ENCODE measurements at places on chromosomes 6 and 20.
A peak's percentile ranks its signal among the peaks of the same experiment; 100 is the strongest.

- DNase-seq = no peak
Observed at GRCh38 chr6:109447878-109448555, 7.5 kb downstream of the SMPD2 start.

GRCh38 chr6:16576451-16577368 lies 184.6 kb downstream of the ATXN1 start:
- no peak for DNase-seq

DNA sequence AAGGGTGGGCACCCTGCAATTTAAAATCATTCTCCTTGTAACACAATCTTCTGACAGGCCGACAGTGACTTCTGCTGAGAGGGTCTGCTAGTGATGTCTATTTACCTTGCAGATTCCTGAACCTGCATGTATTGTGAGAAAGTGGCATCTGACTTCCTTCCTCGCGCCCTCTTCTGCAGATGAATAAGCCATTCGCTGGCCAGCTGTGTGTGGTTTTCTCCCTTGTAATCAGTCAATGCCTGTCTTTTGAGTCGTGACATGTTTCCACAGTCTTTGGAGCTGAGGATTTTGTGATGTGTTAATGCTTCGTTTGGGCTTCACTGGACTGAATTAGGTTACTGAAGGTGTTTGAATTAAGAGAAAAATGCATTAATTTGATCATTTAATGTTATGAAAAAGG lies 125.3 kb downstream of the GRM1 start:
- no peak for DNase-seq

DNA sequence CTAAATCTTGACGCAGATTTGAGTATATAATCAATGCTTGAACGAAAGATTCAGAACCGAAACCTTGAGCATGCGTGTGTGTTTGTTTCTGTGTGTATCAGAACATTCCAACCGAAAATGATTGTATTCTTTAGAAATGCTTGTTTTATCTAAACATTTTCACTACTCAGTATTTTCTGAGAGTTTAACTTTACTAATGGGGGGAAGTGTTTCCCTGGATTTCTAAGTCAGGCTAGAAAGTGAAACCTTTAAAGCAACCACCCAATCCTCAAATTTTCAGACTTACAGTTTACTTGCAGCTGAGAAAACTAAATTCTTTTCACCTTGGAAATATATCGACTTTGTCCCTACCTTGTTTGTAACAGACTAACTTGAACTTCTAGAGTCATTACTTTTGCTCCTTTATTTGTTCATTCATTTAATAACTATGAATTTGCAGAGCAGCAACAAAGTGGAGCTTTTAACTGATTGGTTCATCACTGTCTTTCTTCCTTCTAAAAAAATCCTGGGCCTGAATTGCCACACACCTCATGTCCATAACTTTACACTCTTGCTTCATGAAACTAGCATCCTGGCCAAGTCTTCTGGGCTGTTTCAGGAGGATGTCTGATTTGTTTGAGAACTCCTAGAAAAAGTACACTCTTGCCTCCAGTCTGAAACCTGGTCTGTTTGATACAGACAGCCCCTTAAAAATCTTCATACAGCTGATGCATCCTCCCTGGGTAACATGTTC lies 77.8 kb upstream of the XRN2 start:
- DNase-seq = no peak

DNA sequence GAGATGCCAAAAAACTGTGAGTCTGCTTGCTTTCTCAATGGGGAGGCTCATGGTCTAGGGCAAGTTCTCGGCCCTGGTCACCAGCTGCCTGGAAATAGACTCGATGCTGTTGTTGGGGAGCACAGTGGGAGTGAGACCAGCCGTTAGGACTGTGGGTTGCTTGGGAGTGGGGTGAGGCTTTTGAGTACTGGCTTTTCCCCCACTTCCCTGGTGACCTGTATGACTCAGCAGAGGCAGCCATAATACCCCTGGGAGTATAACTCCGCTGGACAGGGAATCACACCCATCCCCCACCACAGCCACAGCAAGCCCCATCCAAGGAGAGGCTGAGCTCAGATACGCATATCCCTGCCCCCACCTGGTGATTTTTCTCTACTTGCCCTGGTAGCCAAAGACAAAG lies 48.9 kb upstream of the OGFRL1 start:
- DNase-seq = no peak

DNA sequence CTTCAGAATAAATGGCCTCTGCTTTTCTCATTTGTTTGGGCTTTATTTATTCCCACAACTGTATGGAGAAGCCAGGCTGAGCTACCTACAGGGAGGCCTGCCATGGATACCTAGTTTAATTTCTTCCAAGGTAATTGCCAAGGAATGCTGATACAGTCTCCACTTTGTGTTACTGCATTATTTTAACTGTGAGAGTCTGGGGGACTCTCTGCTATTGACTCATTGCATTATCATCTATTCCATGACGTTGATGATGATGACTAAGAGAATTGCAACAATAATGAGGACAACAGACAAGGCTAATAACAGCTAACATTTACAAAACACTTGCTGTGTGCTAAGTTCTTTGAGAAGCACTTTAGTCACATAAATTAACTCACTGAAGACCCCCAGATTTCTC lies 88.3 kb upstream of the COL21A1 start:
- DNase-seq = no peak

DNA sequence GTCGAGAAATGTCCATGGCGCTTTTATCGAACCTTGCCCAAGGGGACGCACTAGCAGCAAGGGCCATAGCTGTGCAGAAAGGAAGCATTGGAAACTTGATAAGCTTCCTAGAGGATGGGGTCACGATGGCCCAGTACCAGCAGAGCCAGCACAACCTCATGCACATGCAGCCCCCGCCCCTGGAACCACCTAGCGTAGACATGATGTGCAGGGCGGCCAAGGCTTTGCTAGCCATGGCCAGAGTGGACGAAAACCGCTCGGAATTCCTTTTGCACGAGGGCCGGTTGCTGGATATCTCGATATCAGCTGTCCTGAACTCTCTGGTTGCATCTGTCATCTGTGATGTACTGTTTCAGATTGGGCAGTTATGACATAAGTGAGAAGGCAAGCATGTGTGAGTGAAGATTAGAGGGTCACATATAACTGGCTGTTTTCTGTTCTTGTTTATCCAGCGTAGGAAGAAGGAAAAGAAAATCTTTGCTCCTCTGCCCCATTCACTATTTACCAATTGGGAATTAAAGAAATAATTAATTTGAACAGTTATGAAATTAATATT lies 115.7 kb downstream of the TMEM242 start:
- peak; percentile 50 for DNase-seq

- DNase-seq = no peak
Observed at GRCh38 chr6:118263921-118264486, 284.1 kb upstream of the PLN start.

DNA sequence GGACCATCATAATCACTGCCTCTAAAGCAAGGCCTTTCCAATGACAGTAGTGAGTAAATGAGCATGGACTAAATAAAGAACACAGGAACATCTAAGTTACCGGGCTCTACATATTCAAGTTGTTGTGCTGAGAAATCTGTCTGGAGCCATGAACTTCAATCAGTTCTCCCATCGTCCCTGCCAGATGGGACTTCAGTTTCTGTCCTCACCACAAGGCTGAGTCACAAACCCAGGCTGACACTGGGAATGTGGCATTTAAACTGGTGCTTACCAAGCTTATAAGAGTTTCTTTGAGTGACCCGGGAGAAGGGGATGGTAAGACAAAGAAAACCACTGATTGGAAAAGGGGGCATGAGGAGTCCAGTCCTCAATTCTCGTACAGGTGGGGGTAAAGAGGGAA lies 497.0 kb downstream of the MAFB start:
- DNase-seq = no peak

GRCh38 chr20:23092861-23093495 lies 6.9 kb upstream of the CD93 start:
- no peak for DNase-seq

- DNase-seq = no peak
Observed at GRCh38 chr6:104684911-104685415, 174.8 kb downstream of the HACE1 start.

- DNase-seq = no peak
Observed at GRCh38 chr6:148700741-148701311, 46.0 kb upstream of the UST start.

- no peak for DNase-seq
Observed at GRCh38 chr6:72865467-72865866, 243.6 kb downstream of the KCNQ5 start.

DNA sequence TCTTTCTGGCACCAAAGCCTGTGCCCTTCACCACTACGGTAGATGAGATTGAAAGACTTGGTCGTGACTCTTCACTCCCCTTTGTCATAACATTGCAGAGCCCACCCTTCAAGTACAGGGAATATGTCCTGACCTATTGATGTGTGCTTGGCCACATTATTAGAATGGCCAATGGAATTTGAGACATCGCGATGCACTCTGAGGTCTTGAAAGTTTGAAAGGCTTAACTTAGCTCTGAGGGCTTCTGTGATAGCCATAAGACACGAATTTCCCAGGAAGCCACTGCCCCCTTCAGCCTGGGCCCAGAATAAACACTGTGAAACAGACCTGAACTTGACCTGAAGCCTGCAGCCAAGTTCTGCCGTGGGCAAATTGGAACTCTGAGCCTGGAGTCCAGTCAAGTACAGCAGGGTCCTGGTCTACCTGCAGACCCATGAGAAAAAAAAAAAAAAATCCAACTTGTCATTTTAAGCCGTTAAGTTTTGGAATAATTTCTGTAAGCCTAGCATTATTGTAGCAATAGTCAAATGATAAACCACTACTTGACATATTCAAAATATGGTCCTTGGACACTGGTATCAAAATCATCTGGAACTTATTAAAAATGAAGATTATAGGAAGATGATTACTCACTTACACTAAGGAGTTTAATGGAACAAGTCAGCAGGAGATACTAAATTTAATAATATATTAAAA lies 36.9 kb upstream of the TRAF3IP2 start:
- DNase-seq = peak; percentile 75

DNA sequence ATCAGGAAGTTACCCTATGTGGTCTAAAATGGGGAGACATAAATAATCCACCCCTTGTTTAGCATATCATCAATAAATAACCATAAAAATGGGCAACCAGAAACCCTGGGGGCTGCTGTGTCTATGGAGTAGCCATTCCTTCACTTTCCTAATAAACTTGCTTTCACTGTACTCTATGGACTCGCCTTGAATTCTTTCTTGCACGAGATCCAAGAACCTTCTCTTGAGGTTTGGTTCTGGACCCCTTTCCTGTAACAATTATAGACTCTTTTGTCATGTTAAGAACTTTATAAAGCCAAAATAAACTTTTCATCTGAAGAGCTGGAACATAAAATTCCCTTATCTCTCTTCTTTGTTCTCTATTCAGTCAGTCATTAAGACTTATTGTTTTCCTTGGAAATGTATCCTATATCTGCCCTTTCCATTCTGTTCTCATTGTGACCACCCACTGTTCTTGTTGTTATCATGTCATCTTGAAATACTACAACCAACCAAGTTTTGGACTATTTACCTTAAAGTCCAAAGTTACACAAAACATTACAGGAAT lies 29.3 kb upstream of the ZBTB24 start:
- DNase-seq = no peak

- DNase-seq = peak; percentile 26
Observed at GRCh38 chr6:72287801-72288200, 334.1 kb upstream of the KCNQ5 start.

DNA sequence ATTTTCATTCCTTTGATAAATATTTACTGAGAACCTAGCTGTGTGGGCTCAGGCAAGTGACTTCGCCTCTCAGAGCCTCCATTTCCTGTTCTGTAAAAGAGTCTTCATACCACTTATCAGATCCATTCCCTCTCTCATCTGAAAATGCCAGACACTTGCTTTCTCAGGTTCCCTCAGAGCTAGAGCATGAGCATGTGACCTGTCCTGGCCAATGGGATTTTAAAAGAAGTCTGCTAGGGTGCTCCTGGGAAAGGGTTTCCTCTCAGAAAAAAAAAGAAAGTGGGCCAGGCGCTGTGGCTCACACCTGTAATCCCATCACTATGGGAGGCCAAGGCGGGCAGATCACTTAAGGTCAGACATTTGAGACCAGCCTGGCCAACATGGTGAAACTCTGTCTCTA lies 5.3 kb downstream of the KCNB1 start:
- DNase-seq = no peak

- DNase-seq = no peak
Observed at GRCh38 chr6:16477367-16478149, 239.2 kb downstream of the GMPR start.

DNA sequence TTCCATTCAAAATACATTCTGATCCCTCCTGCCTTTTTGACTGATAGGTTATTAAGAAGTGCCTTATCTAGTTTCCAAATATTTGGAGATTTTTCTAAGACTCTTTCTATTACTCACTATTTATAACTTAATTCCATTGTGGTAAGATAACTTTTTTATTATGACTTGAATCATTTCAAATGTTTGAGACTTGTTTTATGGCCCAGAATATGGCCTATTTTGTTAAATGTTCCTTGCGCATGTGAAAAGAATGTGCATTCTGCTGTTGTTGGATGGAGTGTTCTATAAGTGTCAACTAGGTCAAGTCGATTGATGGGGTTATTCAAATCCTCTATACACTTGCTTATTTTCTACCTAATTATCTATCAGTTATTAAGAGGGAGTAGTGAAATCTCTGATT lies 13.1 kb upstream of the TCP11 start:
- DNase-seq = no peak

DNA sequence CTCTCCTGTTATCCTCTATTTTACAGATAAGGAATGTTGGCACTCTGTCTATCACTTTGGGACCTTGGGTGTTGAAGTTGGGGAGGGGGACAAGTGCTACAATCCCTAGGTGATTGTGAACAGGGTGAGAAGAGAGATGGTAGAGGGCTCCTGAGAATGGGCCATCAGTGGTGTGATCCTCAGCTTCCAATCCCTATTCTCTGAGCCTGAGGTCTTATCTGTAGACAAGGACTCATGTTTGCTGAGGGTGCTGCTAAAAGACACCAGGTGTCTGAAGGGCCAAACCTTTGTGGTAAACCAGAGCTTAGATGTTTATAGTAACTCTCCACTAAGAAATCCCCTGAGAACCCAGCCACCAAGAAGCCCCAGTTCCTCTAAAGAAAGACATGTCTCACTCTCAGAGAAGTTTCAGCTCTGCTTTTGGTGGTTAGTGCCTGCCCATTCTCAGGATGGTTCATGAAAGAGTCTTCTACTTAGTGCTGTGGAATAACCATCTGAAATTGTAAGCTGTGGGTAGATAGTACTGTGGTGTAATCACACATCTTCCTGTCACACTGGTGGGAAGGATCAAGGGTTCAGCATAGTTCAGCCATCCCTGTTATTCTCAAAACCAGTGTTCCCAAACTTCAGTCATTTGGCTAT lies 58.2 kb upstream of the IL20RA start:
- no peak for DNase-seq

DNA sequence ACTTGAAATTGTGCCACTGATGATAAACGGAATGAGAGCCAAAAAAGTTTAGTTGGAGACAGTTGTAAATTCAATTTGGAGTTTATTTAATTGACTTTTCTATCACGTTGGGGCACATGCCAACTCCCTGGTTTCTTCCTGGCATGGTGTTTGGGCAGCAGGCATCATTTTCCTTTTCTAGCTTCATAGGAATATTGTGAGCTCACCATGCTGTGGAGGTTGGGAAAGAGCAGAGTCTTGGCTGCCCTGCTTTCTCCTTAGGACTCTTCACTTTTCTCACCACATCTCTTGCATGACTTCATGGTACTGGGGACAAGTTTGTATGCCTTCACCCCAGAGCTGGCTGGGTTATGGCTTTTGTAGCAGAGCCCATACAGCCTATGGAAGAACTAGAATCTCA lies 6.4 kb downstream of the SCAND1 start:
- no peak for DNase-seq

Data from upper lobe of right lung (tissue), 1 donor.